ENCODE measurements at places on chromosomes 11 and 22.

- DNase-seq = no peak
Observed at GRCh38 chr22:29581799-29582198, 886 bp upstream of the NIPSNAP1 start.

GRCh38 chr22:32324505-32325415 is 32.9 kb upstream of the RFPL3 start:
- DNase-seq = no peak

GRCh38 chr11:76824083-76824939 is 36.4 kb upstream of the ACER3 start:
- DNase-seq = no peak

GRCh38 chr22:48702573-48703264 is 1125.0 kb downstream of the BRD1 start:
- no peak for DNase-seq

- no peak for DNase-seq
Observed at GRCh38 chr11:65298131-65298535, 16.5 kb upstream of the CDC42EP2 start.

GRCh38 chr11:119671051-119671450 is 57.9 kb downstream of the NECTIN1 start:
- DNase-seq = no peak

- DNase-seq = peak; percentile 8
Observed at GRCh38 chr11:3859373-3859881, 4.0 kb downstream of the STIM1 start.

GRCh38 chr22:50473088-50473487 is 1.7 kb downstream of the SBF1 start:
- peak; percentile 37 for DNase-seq

DNA sequence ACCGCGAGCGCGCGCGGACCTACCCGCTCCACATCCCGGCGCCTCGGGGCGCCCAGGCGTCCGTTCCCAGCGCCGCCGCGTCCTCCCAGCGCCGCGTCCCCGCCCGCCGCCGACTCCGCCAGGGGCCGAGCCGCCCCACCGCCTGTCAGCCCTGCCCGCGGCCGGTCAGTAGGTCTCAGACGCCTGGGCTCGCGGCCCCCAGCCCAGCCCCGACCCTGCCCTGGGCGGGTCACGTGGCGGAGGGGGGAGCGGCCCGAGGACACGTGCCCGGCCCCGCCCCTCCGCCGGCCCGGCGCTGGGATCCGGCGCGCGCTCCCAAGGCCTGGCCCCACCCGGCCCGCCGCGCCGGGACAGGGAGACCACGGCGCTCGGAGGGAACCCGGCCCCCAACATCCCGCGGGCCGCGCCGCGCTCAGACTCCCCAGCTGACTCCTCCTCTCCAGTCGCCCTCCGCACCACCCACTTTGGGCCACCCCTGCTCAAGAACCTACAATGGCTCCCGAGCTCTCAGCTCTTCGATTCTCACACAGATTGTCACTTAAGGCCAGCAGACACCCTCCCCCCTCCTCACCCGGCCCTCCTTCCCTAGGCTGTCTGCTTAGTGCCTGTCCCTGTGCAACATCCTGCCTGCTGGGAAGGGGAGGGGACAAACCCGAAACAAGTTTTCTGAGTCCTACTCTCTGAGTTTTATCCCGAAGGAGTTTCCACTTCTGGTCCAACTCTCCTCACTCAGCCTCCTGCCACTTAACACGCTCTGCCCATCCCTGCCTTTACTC is at the start of gene RAB3IL1:
RAB3IL1 (minus strand) TSS at position 233 of the 776 bp plus-strand sequence; CDS start at position 34, 199 bp downstream.
- DNase-seq = no peak

GRCh38 chr11:103946793-103947545 is 89.5 kb upstream of the DDI1 start:
- no peak for DNase-seq

DNA sequence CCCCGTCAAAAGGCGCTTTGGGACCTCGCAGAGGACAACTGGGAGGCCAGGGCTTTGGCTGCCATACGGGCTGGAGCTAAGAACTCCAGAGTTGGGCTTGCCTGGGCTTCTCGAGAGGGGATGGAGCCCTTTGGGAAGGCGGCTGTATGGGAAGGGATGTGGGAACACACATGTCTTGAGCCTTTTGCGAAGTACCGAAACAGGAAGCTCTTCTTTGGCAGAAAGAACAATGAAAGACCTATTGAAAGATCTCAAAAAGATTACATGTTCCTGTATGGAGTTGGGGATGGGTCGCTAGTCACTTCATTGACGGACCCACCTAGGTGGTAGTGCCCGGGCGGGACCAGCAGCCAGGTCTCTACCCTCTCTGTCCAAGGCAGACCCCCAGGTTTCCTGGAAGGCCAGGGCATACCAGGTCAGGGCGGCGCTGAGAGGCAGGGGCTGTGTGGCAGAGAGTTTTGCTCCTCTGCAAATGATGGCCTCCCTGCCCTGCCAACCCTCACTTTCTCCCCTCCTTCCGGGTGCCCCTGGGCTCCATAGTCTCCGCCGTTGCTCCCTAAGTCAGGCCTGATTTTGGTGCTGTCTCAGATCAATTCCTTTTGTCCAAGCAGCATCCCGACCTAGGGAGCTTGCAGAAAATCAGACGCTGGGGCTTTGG is 1.0 kb downstream of the ST14 start:
- no peak for DNase-seq

DNA sequence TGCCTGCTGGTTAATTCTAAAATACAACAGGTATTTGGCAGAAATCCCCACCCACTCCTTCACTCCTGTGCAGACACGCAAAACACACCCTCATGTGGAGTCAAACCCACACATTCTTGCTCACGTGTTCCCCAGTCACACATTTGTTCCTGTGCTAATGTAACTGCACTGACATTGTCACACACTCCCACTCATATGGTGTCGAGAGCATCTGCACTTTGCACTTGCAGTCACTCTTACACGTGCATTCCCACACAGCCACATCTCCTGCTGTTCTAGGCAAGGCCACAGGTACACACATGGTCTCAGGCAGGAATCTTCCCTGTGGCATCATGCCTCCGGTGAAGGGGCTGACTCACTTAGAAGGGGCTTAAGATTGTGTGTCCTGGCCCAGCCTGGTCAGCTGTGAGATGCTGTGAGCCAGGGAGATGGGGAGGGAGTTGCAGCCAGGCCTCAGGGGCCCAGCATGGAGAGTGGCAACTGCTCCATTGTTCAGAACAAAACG is 395.0 kb downstream of the TENM4 start:
- DNase-seq = no peak

DNA sequence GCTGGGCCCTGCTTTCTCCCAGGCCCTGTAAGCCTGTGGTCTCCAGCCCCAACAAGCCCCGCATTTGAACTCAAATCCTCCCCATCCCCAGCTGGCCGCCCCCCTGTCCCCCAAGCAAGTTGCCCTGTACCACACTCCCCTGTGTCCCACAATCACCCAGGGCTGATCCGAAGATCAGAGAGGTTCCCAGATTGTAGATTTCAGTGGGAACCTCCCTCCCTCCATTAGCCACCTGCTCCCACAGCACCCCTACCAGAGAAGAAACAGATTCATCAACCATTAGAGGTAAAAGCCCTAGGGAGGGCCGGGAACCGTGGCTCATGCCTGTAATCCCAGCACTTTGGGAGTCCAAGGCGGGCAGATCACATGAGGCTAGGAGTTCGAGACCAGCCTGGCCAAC is 107.5 kb downstream of the FEZ1 start:
- no peak for DNase-seq

GRCh38 chr11:27420722-27421572 is 51.6 kb downstream of the LGR4 start:
- no peak for DNase-seq

GRCh38 chr11:59225017-59225416 is 12.3 kb upstream of the MPEG1 start:
- DNase-seq = no peak

GRCh38 chr11:114924042-114924441 is 245.7 kb downstream of the NXPE2 start:
- no peak for DNase-seq

GRCh38 chr22:31646186-31647019 is 15.6 kb downstream of the PISD start:
- peak; percentile 39 for DNase-seq

- DNase-seq = no peak
Observed at GRCh38 chr22:47260551-47260950, 498.1 kb downstream of the TBC1D22A start.

DNA sequence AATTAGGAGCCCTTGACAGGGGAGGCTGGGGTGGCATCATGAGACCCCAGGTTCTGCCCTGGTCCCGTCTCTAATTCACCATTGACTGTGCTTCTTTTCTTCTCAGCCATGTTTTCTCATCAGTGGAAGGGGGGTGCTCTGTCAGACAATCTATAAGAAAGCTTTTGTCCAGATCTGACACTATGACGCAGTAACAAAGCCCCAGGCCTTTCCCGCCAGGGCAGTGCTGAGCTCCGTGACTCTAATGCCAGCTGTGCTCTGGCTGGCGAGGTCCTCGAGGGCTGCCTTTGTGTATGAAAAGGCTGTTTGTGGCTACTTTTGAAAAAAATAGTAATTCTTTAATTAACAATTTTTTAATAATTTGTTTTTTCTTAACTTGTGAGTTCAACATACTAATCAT is 3.2 kb downstream of the CD6 start:
- DNase-seq = no peak

DNA sequence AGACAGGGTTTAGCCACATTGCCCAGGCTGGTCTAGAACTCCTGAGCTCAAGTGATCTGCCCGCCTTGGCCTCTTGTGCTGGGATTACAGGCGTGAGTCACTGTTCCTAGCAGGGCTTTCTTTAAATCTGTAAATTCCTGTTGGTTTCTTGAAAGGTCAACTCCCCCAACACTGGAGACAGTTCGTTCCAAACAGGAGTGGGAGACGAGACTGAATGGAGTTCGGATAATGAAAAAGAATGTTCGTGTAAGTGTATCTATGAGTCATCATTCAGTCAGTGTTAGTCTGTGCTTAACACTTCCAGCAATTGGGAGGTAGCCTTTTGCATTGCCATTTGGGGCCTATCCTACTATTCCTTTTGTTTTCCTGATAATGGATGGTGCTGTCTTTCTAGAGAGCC is 10.0 kb upstream of the BACE1-AS start:
- no peak for DNase-seq

DNA sequence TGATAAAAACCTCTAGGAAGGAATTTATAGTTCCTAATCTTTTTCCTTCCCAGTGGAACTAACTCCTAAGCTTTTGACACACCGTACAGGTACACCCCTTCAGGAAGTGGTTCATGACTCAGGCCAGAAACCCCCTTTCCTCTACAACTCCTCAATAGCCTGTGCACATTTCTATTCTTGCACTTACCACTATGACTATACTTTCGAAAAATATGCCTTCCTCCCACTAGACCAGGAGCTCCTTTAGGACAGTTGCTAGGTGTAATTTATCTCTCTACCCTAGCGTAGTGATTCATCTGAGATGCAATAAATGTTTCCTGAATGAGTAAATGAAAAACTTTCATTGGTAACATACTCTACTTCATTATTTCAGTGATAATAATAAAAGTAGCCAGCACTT is 14.5 kb downstream of the MAP6 start:
- no peak for DNase-seq

DNA sequence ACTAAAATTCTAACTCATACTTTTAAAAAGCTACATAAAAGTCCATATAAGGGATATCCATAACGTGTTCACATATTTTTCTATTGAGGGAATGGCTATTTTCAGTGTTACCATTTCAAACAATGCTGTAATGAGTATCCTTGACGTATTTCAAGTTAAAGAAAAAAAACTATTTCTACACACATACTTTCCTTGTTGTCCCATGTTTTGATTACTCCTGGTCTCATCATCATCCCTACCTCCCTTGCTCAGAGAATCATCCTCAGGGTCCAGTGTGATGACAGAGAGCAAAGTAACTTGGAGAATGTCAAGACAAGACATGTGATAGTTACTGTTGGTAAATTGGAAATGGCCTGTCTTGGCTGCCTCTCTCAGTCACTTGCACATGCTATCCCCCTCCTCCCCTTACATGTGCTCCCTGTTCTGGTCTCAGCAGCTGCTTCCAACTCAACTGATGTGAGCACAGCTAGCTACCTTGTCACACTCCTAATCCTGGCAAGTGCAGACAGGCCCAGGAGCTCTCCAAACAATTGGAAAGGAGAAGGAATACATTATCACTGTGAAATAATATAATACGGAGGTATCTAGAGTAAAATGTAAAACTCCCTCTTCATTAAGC is 21.8 kb downstream of the NUMA1 start:
- DNase-seq = no peak

- no peak for DNase-seq
Observed at GRCh38 chr11:78019808-78020207, 3.3 kb downstream of the KCTD14 start.

GRCh38 chr11:130211144-130211543 is 51.6 kb downstream of the ST14 start:
- no peak for DNase-seq

- DNase-seq = no peak
Observed at GRCh38 chr22:49012712-49013395, 814.8 kb downstream of the BRD1 start.

GRCh38 chr11:106238704-106239360 is 161.4 kb downstream of the AASDHPPT start:
- no peak for DNase-seq

DNA sequence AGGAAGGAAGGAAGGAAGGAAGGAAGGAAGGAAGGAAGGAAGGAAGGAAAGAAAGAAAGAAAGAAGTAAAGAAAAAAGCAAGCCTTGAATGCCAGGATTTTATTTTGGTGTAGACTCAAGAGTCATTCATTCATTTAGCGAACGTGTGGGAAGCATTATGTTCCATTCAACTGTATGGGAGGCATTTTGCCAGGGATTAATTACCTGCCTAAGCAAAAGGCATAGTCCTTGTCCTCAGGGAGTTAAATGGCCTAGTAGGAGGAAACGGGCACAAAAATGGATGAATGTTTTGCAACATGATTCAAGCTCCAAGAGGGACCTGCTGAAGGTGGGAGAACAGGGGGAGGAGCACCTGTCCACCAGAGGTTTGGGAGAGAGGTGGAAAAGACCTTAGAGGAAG is 16.2 kb upstream of the ZNRF3 start:
- no peak for DNase-seq

GRCh38 chr11:78860720-78861422 is 286.2 kb upstream of the NARS2 start:
- DNase-seq = no peak

DNA sequence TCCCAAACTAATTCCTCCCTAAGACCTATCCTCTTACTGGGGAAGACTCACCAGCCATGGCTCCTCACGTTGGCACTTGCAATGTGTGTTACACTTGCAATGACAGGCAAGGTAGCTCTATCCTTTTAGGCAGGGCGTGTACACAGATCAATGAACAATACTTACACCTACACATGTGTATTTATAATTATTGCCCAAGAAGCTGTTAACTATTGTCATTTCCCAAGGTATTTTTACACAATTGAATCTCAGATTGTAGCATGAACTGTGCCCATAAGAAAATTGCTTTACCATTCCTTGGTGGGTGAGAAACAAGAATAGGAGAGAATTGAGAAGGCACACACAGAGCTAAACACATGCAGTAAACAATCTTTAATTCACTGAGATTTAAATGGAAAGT is at the start of gene CARD18:
CARD18 (minus strand) TSS at position 101 of the 400 bp plus-strand sequence; CDS start at position 58, 43 bp downstream.
- DNase-seq = no peak

GRCh38 chr22:23970816-23971486 is 3.3 kb downstream of the DDT start:
- DNase-seq = no peak

Measured in stimulated activated CD4-positive, alpha-beta T cell treated with anti-CD3 and anti-CD28 coated beads, Interleukin-12 subunit alpha, Interleukin-12 subunit beta, amount 100 ng/mL, for 48 hours (primary cell).